ENCODE measurements at places on chromosomes 2 and 18.

- DNase-seq, result no peak
Observed at GRCh38 chr2:65634304-65634703, 201.9 kb upstream of the SPRED2 start.

DNA sequence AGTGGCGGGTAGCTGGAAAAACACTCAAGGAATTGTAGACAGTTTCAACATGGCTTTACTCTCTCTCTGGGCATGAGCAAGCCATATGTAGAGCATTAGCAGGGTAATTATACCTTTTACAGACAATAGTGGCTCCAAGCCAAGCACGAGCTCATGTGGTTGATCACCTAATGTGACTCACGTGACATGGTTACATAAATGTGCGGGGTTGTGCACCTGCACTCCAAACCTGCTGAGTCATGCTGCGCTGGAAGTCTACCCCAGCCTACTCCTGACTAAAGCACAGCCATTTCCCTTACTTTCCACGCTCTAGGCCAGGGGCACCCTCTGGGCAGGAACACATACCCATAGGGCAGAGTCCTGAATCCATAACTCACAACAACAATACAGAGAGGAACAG, 232.8 kb downstream of the MBD5 start:
- DNase-seq, result peak; percentile 10

GRCh38 chr18:5530629-5531178, 13.1 kb downstream of the EPB41L3 start:
- DNase-seq, result no peak

DNA sequence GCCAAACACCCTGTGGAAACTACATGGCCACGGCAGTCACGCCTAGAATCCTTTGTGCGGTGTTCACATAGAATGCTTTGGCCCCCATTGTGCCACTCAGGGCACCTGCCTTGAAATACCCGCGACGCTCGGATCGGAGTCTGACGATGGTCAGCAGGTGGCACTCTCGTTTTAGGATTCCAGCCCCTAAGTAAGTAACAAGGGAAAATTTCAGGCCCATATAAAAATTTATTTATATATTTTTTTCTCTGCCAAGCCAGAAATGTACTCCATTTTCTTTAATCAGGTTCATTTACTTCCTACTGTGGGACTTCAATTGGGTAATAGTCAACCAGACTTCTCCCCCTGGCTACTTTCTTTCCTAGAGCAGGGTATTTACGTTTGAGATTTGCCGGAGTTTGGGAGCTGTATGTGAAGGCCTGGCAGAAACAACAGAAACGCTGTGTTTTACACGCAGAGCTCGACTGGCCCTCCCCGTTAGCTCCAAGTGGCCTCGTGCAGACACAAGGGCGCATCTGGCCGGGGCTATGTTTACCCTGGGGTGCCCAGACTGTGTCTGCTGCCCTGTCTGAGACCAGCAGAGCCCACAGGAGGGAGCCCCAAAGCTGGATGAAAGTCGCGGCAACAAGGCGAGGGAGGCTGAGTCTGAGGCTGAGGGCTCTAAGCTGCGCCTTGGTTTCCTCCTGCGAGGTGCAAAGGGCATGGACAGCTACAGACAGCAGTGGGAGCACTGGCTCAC, 41.6 kb downstream of the LRRC30 start:
- peak; percentile 70 for DNase-seq

DNA sequence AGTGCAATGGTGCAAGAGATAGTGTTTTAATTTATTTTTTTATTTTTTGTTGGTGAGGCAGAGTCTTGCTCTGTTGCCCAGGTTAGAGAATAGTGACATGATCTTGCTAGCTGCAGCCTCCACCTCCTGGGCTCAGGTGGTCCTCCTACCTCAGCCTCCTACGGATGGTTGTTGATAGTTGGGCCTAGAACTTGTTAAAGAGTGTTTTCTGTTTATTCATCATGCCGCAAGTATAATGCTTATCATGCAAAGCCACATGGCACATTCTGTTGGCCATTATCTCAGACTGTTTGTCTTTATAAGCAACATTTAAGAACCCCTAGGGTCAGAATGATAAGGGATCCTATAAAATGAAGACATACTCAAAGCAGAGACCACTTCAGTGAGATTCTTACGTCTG, 1.7 kb downstream of the UGGT1 start:
- DNase-seq, result no peak

DNA sequence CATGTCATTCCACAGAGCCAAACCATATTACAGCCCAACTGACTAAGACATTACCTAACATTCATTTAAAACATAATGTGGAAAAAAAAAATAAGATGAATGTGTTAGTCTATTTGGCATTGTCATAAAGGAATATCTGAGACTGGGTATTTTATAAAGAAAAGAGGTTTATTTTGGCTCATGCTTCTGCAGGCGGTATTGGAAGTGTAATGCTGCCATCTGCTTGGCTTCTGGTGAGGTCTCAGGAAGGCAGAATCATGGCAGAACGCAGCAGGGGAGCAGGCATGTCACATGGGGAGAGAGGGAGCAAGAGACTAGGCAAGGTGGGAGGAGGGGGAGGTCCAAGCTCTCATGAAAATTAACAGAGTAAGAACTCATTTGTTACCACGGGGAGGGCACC, 504.8 kb upstream of the LRATD1 start:
- no peak for DNase-seq

DNA sequence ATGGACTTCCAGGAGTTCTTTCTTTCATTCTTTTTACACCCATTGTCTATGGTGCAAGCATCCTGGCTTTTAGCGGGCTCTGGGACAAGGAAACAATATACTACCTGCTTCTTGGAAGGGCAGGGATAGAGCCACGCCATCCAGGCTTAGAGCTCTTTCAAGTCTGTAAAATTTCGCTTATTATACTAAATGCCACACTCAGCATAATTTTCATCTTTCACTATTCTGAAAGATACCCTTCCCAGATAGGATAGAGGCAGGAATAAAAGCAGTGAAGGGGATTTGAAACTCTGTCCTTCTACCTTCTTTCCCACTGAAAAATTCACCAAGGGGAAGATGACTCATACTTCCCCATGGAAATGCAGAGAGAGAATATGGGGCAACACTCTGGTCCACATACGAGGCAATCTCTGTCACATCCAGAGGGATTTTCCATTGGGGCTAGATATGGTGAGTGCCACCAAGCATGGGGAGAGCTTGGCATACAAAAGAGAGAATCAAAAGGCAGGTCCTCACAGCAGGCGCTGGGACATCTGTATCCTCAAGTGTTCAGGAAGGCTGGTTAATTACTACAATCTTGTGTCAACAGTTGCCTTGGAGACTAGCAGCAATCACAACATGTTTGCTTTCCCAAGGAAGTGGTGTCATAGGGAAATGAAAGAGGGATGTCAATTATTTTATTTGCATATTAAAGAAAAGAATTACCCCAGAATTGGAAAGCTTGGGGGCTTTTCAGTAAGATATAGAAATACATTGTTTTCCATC, 127.6 kb downstream of the TDRD15 start:
- DNase-seq, result no peak

DNA sequence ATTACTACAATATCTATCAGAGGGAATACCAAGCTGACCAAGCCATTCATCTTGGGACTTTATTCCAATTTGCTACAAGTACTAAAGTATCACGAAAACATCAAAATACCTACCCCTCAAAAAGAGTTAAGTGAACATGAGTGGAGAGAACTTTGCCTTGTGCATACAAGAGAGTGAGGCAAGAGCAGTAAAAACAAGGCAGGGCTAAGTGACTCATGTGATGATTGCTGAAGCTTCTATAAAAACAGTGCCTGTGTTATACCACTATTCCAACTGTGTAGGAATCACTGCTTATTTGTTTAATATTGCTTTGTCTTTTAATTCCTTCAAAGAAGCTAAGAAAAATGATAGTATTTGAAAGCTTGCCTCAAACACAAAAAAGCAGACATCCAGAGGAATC, 61.2 kb downstream of the FARSB start:
- peak; percentile 41 for DNase-seq

DNA sequence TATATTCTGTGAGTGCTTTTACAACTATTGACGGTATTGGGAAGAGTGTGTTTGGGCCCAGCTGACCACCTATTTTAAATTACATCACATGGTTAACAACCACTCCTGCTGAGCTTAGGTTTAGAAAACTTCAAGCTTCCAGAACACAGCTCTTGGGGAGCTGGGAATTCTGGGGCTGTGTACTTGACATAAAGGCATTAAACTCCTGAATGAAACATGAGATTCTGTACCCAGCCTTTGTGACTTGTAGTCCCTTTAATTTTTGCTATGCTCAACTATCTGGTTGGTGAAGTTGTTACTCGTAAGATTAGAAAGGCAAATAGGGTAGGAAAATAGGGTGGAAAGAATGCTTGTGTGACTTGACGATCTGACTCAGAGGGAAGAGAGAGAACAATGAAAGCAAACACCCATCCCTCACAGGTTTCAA, 66.9 kb downstream of the LTBP1 start:
- peak; percentile 23 for DNase-seq

- DNase-seq, result no peak
Observed at GRCh38 chr2:199777916-199778315, 73.1 kb downstream of the FTCDNL1 start.

DNA sequence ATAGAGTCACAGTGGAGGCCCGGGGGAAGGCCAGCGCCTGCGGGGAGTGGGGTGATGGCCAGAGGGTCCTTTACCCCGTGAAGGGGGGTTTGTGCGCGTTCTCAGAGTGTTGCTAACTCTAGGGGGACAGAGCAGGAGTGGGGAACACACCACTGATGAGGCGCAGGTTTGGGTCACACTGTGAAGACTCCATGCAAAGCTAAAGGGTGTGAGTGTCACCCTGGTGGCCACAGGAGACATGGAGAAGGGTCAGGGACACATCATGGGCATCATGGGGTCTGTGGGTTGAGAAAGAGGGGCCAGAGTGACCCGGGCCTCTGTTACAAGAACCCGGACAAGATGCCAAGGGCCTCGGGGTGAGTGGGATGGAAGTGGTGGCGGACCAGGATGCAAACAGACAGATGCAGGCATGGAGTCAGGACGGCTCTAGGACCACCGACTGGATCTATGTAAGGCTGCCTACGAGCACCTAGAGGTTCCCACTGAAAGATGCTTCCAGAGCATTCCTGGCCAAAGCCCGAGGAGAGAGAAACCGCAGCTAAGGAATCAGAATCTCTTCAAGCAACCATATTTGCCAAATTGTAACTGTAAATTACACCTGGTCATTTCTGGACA, 84.3 kb downstream of the PXDN start:
- DNase-seq, result no peak

GRCh38 chr2:127546797-127547196, 11.3 kb downstream of the MYO7B start:
- no peak for DNase-seq

GRCh38 chr2:33595385-33595784, 3.7 kb downstream of the FAM98A start:
- DNase-seq, result no peak

GRCh38 chr2:240172071-240172895, 31.8 kb upstream of the OTOS start:
- DNase-seq, result no peak

DNA sequence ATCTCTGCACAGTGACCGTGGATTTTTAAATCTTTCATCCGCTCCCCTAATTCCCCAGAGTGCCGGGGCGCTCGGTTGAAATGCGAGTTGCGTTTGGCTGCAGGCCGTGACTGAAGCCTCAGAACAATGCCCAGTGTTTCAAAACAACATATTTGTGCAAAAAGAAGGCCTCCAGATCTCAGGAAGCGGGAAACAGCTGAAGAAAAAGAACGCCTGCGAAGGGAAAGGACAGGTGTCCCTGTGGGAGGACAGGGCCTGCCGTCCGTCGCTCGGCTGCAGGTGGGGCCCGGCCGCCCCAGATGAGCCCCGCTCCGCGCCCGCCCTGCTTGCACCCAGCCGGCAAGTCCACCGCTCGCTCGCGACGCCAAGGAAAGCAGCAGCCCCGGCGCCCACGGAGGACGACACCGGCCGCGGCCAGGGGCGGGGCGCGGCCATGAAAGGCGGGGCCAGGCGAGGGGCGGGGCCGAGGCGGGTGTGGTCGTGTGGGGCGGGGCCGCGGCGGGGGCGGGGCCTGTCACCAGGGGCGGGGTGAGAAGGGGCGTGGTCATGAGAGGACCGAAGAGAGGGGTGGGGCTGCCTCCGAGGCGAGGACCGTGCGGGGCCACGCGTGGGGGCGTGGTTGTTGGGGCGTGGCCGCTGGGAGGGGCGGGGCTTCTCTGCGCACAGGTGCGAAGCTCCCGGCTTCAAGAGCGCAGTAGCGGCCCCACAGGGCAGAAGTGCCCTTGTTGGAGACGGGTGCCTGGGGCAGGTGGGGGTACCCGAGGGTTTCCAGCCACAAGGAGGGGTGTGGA, 17.6 kb upstream of the BOK start:
- DNase-seq, result peak; percentile 73

DNA sequence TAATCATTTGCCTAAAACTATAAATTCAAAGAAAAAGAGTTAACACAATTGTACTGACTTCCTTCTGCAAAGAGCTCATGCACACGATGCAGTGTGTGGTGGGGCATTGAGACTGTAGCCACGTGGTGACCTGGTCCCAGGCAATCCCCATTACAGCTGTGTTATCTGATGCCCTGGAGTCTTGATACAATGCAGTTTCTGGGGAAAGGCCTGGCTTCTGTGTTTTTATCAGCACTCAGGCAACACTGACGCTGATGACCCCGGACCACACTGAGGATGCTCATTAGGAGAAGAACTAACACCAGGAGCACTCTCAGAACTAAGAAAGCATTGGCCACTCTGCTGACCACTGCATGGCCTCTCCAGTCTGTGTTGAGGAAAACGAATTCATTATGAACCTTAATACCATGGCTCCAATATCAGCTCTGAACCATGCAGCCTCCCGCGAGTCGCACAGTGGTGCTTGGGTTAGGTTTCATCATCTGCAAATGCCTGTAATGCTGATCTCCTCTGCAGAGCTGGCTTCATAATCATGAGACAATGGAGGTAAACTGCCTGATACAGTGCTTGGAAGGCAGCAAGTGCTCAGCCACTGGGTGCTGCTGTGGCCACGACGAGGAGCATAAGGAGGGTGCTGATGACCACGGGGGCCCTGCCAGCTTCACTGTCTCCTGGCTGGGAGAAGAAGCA, 218.5 kb downstream of the MYT1L start:
- DNase-seq, result no peak

- DNase-seq, result peak; percentile 32
Observed at GRCh38 chr2:26347286-26347865, 787 bp upstream of the ADGRF3 start.

GRCh38 chr2:119486886-119487285, 37.4 kb downstream of the SCTR start:
- DNase-seq, result peak; percentile 23

DNA sequence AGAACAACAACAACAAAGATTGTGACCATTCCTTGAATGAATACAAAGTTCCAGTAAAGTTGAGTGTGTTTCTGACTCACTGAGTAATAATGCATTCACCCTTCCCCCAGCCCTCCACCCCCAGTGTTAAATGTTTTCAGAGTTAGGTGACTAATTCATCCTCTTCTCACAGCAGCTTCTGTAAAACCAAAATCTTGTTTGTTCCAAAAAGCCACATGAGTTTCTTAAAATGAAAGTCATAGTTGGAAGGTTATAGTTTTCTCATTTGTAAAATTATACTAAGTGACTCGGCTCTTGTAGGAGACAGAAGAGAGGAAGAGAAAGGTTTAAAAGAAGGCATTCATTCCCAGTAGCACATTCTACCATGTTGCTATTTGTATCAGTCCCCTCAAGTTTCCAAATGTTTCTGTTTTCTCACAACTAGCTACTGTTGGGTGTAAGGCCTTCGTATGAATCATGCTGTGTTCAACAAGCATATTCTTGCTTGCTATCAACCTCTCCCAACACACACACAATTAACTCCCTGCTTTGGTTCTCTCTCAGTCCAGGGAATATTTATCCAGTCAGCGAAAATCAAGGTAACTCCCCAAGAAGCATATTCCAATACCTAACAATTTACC, 75.3 kb downstream of the MBD2 start:
- peak; percentile 91 for DNase-seq

Measured in ELR (cell line).